Osteoblast (primary cell): ENCODE measurements at places on chromosomes 1 and 21.

GRCh38 chr1:198741744-198742143 is 102.9 kb downstream of the PTPRC start:
- DNase-seq = no peak

- no peak for DNase-seq
Observed at GRCh38 chr1:160797271-160797709, 1.3 kb downstream of the LY9 start.

DNA sequence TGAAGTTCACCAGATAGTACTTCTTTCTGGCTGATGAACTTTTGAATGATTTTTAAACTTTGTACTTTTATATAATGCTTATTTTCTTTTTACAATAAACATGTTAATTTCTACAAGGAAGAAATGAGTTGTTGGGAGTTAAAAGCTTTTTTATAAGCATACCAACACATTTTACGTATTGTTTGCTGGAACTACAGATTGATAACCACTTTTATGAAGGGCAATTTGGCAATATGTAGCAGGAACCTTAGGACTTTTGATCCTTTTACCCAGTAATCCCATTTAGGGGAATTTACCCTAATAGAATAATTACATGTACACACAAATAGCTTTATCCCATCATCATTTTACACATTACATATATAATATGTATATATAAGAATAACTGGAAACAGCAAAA is 16.3 kb downstream of the PRPF38A start:
- DNase-seq = no peak

DNA sequence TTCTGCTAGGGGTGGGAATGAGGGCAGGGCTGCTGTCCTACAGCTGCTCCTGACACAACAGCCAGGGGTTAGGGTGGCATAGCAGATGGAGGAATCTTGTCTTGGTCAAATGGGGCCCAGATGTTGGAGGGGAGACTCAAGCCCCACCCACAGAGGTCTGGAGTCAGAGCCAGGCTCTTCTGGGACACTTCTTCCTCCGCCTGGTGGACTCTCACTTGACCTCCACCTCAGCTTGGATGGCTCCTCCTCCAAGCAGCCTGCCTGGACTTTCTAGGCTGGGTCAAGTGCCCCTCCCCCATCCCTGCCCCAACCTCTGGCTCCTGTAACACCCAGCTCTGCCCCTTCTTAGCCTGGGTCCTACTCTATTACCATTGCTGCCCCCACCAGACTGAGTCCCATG is 35.5 kb downstream of the EPHA2 start:
- peak; percentile 30 for DNase-seq

- no peak for DNase-seq
Observed at GRCh38 chr1:33738976-33739375, 124.9 kb upstream of the HMGB4 start.

DNA sequence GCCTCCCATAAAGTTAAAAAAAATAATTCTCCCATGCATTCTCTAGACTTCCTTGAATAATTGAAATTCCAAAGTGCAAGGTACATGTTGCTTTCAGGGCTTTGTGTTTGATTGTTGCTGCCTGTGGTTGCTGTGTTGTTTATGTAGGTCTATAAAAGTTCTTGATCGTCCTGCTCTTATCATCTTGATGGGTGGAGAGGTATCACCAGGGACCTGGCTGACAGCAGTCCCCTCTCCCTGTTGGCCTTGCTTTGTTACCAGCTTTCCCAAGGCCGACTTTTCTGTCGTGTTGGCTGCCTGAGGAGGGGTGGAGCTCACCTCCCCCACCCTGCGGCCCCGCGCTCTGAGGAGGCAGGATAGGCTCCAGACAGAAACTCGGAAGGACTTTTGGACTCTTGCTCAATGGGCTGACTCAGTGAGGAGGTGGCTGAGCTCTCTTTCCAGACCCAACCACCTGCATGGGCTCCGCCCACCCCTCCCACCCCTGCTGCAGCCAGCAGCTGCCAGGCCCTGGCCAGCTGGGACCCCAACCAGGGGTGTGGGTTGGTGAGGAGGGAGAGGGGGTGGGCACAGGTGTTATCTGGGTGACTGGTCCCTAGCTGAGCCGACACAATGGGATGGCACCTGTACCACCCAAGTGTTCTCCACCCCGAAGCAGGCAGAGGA is 2.0 kb downstream of the INAVA start:
- DNase-seq = no peak

DNA sequence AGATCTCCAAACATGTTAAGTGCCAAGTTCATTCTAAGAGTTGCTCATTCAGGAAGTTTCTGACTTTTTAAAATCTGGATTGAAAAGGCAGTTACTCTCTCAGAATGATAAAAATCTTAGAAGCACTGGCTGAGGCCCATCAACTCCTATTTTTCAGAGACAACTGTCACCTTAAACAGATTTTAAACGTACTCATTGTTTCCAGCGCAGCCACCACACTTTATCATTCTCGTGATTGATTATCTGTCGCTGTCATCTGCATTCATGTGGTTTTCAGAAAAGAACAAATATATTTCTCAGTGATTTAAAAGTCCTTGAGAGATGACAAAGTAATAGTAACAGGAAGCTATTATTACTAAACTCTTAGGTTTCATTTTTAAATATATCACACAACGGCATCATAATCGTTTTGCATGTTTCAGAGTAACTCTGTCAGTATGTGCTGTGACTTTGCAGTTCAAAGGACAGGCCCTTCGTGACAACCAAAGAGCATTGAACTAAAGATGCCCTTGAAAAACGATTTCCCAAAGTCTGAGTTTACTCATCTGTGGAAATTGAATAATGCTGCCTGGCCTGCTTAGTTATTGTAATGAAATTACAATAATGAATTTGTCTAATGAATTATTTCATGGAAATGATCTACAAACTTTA is 14.9 kb upstream of the KCNK1 start:
- DNase-seq = no peak

DNA sequence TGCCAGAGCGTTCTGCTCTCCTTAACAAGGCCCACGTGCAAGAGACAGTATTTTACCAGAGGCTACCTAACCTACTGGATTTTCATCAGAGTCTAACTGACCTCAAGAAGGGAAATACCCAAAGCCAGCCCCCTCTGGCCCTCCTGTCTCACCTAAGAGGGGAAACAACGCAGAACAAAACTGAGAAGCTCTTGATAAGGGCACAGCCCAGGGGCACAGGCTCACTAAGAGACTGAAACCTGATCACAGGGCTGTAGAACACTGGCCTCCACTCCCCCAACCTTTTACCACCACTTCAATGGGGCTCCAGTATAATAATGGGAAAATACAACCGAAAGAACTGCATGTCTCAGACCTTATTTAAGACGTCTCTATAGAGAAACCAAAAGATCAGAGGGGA is 449.5 kb upstream of the CAMK1G start:
- DNase-seq = no peak

- DNase-seq = no peak
Observed at GRCh38 chr1:89064632-89065031, 376 bp downstream of the GBP1 start.

GRCh38 chr1:242745079-242745478 is 220.6 kb upstream of the PLD5 start:
- no peak for DNase-seq

- DNase-seq = no peak
Observed at GRCh38 chr1:236211815-236212214, 69.5 kb downstream of the GPR137B start.

- peak; percentile 77 for DNase-seq
Observed at GRCh38 chr1:116910379-116911187, 867 bp downstream of the PTGFRN start.

DNA sequence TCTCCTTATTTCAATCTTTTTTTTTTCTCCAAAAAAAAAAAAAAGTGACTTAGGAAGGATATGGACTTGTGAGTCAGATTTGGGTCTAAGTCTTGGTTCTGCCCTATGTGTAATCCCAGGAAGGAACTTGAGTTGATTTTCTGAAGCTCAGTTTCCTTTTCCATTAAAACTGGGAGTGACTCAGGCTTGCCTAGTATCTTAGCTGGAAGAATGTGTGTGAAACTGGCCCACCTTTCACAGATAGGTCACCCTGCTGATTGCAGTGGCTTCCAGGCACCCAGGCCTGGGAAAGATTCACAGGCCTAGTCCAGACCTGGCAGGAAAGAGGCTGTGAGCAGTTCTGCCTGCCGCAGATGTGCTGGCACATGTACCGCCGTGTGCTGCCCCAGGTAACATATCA is 218.3 kb upstream of the HOOK1 start:
- DNase-seq = peak; percentile 36

- DNase-seq = peak; percentile 93
Observed at GRCh38 chr1:17438318-17439249, 893 bp downstream of the RCC2 start.

GRCh38 chr1:10204003-10204642 is 6.2 kb upstream of the KIF1B start:
- DNase-seq = no peak

GRCh38 chr1:31627930-31628559 is 10.6 kb downstream of the HCRTR1 start:
- no peak for DNase-seq

- no peak for DNase-seq
Observed at GRCh38 chr1:29599071-29599470, 362.7 kb downstream of the PTPRU start.

DNA sequence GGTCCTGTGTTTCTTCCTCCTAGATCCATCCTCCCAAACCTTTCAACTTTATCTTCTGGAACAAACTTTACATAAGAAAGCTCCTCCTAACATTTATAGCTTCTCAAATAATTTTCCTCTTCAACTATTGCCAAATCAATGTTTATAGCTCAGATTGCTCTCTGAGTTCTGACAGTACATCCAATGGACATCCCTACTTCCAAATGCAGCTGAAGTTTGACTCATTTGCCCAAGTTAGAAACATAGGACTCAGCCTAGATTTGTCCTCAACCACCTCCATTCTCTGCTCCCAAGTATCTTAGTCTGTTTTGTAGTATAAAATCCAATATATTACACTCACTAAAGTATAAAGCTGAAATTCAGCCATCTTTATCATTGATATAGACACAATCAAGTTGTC is 62.6 kb downstream of the ALG14 start:
- no peak for DNase-seq
